ENCODE measurements at places on chromosomes 2 and 18.

DNA sequence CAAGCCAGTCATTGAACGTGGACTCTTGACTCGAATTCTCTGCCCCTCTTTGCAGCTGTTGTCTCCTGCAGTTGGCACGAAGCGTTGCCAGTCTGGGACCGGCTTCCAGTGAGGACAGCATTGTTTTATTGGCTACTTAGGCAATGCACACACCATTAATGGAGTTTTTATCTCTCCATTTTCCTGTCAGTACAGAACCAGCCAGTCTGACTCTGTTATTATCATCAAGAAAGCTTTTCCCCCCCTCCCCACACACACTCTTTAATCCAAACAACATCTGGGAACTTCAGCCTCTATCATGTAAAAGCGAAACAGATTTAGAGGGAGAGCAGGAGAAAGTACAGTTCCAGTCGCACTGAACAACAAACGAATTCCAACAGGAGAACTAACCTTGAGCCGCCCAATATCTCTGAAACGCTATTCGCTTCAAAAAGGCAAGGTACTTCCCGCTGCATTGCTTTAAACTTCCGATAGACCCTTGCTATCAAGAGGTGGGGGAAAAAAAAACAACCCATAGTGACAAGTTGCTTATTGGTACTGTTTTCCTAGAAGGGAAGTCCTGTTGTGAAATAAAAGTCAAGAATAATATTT, 38.2 kb downstream of the ACVR1 start:
- ATAC-seq: no peak

DNA sequence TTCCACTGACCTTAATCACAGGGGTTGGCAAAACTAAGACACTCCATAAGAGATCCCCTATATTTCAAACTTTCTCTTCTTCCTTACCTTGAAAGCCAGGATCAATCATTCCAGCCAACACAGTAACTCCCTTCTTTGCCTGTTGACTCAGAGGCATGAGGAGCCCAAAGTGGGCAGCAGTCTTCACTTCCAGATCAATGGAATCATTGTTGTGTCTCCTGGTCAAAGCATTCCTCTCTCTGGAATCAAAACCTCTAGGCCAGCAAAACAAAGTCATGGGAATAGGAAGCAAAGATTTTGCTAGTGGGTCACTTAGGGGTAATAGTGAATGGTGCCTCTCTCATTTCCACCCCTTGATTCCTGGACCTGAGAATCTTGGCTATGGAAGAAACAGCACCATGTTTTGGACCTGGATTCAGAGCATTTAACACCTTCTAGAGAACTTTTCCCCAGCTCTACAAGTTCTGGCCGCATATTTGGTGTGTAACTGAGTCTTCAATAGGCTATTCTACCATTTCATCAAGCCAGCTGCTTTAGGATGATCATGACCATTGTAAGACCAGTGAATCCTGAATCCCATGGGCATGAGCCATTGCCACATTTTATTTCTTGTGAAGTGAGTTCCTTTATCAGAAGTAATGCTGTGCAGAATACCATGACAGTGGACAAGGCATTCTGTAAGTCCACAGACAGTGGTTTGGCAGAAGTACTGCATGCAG, 65.7 kb upstream of the SERPINE2 start:
- no peak for ATAC-seq

GRCh38 chr2:68784915-68785314, 50.3 kb downstream of the ARHGAP25 start:
- ATAC-seq: no peak

- no peak for ATAC-seq
Observed at GRCh38 chr2:121710470-121711170, 26.1 kb downstream of the NIFK start.

DNA sequence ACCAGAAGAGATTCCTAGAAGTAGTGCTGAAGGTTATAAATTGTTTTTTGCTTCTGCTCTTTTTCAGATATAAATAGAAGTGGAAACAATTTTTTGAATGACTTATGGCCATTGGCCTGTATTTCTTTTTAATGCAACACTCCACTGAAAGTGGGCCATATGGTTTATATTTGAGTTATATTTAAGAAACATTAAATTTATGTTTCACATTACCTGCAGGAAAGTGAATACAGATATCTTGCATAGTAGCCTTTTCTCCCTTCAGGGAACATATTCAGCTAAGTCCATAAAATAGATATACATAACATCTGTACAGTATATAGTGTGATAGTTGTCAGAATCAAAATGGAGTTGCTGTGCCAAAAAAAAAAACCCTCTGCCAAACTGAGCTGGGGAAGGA, 53.1 kb upstream of the EFEMP1 start:
- no peak for ATAC-seq

- ATAC-seq: no peak
Observed at GRCh38 chr2:80199504-80199903, 105.0 kb downstream of the LRRTM1 start.

GRCh38 chr18:13945811-13946210, 30.5 kb upstream of the MC2R start:
- ATAC-seq: no peak

GRCh38 chr2:75099521-75099922, 99.8 kb downstream of the TACR1 start:
- no peak for ATAC-seq

DNA sequence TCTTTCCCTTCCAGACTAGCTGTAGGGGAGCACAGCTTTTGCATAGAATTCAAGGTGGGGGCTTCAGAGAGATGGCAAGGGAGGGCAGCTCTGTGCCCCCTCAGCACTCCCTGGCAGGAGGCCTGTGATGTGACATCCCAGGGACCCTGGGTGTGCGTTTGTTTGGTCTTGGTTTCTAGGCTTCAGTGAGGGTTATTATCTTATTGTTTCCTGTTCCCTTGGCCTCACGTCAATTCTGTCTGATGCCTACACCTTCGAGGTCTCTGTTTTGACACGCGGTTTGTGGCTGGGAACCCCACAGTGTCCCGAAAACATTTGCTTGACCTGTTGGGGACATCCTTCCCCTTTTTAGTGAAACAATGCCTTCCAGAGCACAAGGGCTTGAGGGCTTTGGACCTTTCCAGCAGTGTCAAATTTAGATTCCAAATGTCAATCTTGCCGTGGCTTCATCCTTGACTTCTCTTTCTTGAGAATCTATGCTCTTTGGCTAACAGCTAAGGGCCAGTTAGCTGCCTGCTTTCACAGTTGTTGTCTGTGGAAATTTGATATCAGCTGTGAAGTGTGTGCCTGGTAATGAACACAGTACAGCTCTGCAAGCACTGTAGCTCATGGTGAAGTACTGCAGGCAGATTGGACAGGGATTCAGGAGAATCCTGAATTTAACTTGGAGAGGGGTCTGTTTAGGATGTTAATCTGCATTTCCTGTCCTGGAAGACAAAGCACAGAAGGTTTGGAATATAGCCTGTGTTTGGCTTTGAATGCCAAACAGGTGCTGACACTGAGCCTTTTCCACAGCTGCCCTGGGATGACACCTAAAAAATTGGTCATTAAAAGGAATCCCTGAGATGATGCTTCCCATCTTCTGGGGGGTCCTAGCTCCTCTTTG, 108.2 kb upstream of the CXCR4 start:
- ATAC-seq: no peak

GRCh38 chr2:179263446-179264367, 925 bp downstream of the SESTD1 start:
- peak; percentile 29 for ATAC-seq

All from activated T-helper 17 cell treated with anti-CD3 and anti-CD28 coated beads, Interleukin-2, amount 50 U/mL, for 72 hours (primary cell).